ENCODE measurements at places on chromosomes 16 and 17.

DNA sequence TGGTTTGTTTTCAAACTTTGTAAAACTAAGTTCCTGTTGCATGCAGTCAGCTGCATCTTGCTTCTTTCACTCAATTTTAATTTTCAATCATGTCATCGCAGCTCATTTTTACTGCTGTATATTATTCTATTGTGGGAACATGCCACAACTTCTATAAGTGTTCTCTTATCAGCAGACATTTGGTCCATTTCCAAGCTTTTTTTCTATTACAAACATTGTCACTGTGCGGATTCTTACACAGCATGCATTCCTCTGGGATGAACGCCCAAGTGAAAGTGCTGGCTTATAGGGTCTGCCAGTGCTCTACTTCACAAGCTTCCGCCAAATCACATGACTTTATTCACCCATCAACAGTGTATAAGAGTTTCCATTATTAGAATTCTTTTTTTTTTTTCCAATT is 22.7 kb downstream of the GINS3 start:
- DNase-seq, result no peak

- DNase-seq, result no peak
Measured at GRCh38 chr17:61463316-61464129, 11.3 kb downstream of the TBX4 start.

GRCh38 chr16:57192720-57193486 is 6.8 kb downstream of the RSPRY1 start:
- DNase-seq, result no peak

DNA sequence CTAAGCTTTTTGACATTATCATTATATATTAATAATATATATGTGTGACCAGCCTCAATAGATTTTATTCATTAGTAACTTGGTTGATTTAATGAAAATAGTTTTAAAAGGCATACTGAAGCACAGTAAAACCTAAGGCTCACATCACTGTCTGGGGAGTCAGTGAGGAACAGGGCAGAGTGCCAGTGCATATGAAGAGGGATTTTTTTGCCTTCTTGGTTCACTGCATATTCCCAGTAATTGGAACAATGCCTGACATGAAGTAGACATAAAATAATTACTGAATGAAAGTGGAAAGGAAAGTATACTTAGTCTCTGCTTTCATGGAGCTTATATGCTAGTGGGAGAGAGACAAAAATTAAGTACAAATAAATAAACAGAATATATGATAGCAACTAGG is 81.1 kb downstream of the FTO start:
- DNase-seq, result no peak

GRCh38 chr17:61205401-61205800 is 194.2 kb upstream of the TBX2 start:
- DNase-seq, result no peak

DNA sequence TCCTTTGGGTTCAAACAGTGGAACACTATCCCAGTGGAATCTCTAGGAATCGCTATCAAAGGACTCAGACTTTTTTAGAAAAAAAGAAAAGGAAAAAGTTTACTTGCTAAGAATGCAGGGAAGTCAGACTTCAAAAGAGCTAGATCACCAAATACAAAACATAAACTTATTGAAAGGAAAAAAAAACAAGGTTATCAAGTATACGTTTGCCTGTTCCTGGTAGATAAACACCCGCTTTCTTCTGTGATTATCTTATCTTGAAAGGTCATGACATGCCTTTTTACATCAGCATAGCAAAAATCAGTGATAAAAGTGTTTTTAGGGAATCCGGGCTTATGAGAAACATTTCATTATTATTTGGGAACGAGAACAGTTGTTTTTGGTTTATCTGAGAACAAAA is 129.3 kb upstream of the TMEM97 start:
- DNase-seq, result no peak

- DNase-seq, result no peak
Measured at GRCh38 chr17:59505610-59506276, 59.7 kb upstream of the DHX40 start.

- DNase-seq, result peak; percentile 79
Measured at GRCh38 chr16:68264128-68265077, at the start of gene SLC7A6. Gene SLC7A6 (plus strand): TSS chr16:68264526. CDS start chr16:68274727, 10,201 bp downstream.

DNA sequence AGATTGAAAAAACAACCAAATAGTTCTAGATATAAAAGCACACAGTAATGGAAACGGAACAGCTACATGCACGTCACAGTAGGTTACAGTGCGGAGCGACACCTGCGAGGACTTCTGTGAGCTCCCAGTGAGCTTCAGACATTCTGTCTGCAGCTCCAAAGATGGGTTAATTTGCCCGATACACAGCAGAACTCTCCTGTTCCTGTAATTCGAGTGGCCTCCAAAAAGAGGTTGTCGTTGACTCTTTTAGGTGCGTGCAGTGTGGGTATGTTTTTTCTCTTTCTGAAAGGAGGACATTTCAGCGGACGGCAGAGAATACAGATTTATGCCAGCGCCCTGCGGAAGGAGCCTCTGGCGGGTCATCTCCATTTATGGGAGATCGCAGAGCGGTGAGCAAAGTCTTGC is 2.9 kb downstream of the OR1F1 start:
- no peak for DNase-seq

DNA sequence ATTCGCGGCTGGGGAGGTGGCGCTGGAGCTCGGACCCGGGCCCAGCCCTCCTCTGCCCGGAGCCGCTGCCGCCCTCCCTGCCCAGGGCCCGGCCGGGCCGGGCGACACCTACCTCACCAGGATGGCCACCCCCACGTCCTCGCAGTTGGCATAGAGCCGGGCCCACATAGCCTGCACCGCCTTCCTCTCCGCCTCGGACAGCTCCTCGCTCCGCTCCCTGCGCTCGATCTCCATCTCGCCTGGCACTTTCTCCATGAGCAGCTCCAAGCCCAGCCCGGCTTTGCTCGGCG is 276 bp downstream of the CYGB start:
- DNase-seq, result no peak

- DNase-seq, result no peak
Measured at GRCh38 chr16:87243478-87243877, 73.7 kb downstream of the C16orf95 start.

- DNase-seq, result no peak
Measured at GRCh38 chr16:3431779-3432219, 11.5 kb downstream of the ZNF597 start.

- no peak for DNase-seq
Measured at GRCh38 chr17:50564916-50565315, 4.4 kb downstream of the CACNA1G start.

DNA sequence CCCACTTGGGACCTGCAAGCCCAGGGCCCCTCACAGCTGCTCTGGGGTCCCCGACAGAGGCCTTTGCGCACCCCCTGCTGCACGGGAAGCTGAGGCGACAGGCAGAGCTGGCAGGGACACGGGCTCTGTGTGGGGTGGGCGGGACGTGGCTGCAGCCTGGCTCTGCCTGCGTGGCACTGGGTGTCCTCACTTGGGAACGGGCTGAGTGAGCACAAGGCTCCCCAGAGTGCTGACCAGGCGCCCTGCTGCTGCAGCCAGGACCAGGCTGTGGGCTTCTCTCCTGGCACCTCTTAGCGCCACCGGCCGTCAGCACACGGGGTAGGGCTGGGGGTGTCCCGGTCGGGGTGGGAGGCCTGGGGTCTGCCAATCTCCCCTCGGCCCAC is 6.6 kb downstream of the C1QTNF8 start:
- DNase-seq, result no peak

- DNase-seq, result no peak
Measured at GRCh38 chr17:13933441-13934276, 135.6 kb upstream of the COX10 start.

- no peak for DNase-seq
Measured at GRCh38 chr16:86362155-86362849, 148.0 kb upstream of the FOXF1 start.

- no peak for DNase-seq
Measured at GRCh38 chr17:79667121-79667715, 56.4 kb upstream of the RBFOX3 start.

DNA sequence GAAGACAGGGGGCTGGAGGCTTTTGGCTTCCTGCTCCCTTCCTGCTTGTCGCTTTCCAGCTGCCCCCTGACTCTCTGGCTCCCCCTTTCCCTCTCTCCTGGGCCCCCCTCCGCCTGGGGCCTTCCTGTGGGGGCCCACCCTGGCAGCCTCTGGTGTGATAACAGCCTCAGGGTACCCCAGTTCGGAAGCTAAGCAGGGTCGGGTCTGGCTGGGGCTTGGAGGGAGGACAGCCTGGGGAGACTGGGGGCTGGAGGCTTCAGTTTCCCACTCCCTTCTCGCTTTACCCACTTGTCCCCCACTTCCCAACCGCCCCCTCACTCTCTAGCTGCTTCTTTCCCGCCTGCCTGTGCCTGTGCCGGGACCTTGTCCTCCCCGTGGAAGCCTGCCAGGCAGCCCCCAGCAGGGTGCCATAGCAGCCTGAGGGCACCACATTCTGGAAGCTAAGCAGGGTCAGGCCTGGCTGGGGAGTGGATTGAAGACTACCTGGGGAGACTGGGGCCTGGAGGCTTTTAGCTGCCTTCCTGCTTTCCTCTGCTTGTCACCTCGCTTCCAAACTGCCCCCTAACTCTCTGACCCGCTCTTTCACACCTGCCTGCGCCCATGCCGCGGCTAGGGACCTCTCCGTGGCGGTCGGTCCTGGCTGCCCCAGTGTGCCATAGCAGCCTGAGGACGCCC is 2275.5 kb downstream of the TP53TG3F start:
- DNase-seq, result no peak

DNA sequence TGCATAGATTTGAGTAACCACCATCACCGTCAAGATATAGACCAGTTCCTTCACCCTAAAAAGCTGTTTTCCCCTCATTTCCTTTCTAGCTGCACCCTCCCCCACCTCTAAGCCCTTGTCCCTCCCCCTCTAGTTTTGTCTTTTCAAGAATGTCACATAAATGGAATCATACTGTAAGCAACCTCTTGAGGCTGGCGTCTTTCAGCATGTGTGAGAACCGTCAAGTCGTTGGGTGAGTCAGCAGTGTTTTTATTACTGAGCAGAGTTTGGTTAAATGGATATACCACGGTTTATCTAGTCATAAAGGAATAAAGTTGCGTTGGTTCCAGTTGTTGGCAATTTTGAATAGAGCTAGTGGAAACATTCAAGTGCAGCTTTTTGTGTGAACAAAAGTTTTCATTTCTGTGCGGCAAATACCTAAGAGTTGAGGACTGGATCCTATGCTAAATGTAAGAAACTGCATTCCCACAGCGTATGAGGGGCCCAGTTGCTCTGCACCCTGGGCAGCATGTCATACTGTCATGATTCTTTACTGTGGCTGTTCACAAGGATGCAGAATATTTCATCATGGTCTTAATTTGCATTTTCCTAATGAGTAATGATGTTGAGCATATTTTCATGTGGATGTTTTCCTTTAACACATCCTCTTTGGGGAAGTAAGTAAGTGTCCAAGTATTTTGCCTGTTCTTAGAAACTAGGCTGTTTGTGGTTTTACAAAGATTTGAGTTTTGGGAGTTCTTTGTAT is 264.3 kb downstream of the CPPED1 start:
- DNase-seq, result no peak

- DNase-seq, result no peak
Measured at GRCh38 chr16:77790912-77791311, 2.5 kb downstream of the VAT1L start.

GRCh38 chr16:17232487-17232886 is 238.3 kb downstream of the XYLT1 start:
- DNase-seq, result no peak

DNA sequence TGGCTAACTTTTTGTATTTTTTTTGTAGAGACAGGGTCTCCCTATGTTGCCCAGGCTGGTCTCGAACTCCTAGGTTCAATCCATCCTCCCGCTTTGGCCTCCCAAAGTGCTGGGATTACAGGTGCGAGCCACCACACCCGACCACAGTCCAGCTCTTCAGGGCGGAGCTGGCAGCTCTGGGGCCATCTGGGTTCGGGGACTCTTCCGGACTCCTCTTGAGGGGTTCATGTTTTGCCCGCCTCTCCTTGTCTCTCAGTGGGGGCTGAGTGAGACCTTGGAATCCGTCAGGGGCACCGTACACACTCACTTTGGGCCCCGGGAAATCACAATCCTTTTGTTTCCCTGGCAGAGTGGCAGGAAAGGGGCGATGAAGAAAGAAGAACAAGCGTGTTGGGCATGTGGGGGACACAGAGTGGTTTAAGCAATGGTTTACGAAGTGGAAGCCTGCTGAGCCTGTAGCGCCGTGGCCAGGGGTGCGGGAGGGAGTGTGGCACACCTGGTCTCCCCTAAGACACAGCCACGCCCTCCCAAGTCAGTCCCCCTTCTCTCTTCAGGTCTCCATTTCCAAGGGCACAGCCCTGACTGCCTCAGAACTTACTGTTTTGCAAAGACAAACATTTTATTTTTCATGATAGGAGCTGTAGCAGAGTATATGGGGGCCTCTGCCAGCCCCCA is 26.1 kb downstream of the TNS4 start:
- no peak for DNase-seq

- DNase-seq, result peak; percentile 56
Measured at GRCh38 chr16:27174007-27174406, 29.3 kb upstream of the KDM8 start.

DNA sequence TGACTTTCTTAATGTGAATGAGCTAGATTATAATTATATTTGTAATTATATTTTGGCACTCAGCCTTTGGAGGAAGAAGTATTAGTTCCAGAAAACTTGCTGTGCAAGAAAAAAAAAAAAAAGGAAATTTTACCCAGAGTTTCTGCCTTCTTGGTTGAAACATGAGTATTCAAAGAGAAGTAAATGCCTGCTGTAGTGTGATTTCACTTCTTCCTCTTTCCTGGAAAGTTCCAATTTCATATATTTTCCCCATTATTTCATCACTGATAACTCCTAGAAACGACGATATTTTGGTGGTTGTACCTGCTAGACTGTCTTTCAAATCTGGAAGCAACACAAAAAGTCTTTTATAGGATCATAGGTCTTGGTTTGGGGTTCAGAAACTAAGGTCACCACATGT is 20.4 kb upstream of the MPHOSPH6 start:
- no peak for DNase-seq

DNA sequence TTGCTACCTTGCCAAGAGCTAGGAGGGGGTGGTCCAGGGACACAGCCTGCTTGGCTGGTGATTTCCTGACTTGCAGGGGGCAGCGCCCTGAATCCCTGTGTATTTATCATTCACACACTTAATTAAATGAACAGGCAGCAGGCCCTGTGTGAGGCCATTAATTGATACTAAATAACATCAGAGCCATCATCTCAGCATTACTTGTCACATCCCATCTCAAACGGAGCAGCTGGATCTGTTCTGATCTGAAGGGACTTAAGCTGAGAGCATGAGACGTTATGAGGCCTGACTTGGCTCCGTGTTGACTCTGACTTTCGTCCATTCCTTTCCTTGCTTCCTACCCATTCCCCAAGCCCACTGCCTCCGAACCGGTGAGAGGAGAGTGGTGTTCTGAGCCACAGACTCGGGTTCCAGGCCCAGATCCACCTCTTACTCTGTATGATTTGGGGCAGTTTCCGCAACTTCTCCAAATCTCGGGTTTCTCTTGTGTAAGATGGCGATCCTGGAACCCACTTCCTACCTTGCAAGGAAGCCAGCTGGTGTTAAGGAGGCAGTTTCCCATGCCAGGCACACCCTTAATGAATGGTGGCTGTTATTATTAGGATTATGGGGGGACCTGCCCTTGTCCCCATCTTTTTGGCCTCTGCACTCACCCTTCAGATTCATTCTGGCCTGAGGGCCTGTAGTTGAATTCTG is 33.8 kb downstream of the CACNA1G start:
- no peak for DNase-seq

- DNase-seq, result no peak
Measured at GRCh38 chr16:82633964-82634600, 7.3 kb downstream of the CDH13 start.

GRCh38 chr17:64074704-64075426 is 54.4 kb upstream of the ICAM2 start:
- DNase-seq, result no peak
